NCI-H526 treated with DMSO at 0.1 percent for 48 hours (cell line): ENCODE measurements at places on chromosomes 5 and 9.
A peak's percentile ranks its signal among the peaks of the same experiment; 100 is the strongest.

DNA sequence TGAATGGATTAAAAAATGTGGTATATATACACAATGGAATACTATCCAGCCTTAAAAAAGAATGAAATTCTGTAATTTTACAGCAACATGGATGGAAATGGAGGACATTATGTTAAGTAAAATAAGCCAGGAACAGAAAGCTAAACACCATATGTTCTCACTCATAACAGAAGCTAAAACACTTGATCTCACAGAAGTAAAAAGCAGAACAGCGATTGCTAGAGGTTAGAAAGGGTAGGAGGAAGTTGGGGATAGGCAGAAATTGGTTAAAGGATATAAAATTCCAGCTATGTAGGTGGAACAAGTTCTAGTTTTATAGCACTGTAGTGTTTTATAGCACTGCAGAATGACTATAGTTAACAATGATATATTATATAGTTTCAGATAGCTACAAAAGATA lies 15.8 kb downstream of the MARCHF3 start:
- no peak for DNase-seq

DNA sequence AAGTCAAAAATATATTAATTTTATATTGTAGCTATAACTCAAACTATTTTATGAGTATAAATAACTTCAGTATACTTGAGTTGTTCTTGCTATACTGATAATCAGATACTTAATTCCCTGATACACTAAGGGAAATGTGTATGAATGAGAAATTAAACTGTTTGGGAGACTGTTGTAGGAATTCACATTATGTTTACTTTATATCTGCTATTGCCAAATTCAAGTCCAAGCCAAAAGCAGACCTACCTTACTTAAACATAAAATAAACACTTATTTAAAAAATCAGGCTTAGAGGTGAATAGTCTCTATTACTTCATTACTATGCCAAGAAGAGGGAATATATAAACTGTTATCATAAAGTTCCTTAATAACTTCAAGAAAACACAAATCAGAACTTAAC lies 13.2 kb downstream of the NR3C1 start:
- DNase-seq = no peak

GRCh38 chr9:127290561-127291065 lies 26.0 kb downstream of the GARNL3 start:
- DNase-seq = no peak

DNA sequence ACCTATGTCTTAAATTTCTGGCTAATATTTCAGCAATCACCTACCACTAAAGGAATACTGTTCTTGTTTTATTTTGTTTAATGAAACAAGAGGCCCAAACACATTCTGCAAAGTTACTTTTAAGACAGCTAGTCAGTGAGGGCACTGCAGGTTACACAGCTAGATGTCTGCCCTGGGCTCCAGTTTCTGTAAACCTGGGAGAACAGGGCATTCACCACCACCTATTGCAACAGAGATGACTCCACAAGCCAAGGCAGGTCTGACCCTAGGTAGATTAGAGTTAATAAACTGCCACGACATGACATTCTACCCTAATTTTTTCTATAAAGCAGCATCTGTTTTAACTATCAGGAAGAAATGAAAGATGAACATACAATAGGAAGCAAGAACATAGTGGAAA lies 90.8 kb downstream of the SLF1 start:
- DNase-seq = no peak

DNA sequence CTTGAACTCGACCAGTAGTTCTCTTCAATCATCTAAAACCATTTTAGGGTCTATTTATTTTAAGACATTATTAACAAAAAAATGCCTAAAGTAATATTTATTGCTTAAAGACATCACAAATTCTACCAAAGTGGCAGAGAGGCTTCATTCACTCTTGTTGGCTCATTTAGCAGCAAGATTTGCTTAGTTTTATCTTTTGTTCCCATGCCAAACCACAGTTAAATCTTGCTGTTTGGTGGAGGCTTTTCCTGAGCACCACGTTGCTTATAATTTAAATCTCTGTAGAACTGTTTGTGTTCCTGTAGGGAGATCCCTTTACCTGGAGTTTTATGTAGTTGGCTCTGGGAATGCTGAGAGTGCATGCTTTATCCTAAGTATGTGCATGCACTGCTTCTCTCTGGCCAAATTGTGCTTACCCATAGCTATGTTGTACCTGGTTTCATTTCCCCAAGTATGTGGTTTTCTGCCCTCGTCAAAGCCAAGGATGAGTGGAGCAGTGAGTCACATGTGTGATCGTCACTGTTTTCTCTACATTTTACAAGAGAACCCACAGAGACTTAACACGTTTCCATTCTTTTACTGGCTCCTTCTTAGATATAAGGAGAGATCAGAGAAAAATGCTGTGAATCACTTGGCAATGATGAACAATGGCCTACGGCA lies 42.1 kb upstream of the MAST4 start:
- DNase-seq = no peak

- no peak for DNase-seq
Measured at GRCh38 chr9:80784647-80785046, 904.7 kb downstream of the TLE1 start.

GRCh38 chr9:19102181-19102630 lies 498 bp downstream of the HAUS6 start:
- no peak for DNase-seq

- DNase-seq = no peak
Measured at GRCh38 chr5:66443462-66444130, 152.6 kb upstream of the MAST4 start.

- DNase-seq = no peak
Measured at GRCh38 chr5:173001229-173001841, 17.8 kb downstream of the ATP6V0E1 start.

DNA sequence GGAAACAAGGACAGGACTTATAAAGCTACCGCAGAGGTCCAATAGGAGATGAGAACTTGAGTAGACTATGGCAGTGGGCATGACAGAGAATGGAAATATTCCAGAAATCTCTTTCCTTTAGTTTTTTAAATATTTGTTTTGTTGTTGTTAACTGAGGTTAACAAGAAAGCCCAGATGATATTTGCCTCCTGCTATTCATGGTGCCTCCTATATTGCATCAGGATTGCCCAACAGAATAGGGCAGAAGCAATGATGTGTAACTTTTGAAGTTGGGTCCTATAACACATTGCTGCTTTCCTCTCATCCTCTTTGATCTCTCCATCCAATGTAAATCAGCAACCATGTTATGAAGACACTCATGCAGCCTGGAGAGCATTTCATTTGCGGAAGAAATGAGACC lies 42.8 kb downstream of the PDE4D start:
- DNase-seq = no peak

DNA sequence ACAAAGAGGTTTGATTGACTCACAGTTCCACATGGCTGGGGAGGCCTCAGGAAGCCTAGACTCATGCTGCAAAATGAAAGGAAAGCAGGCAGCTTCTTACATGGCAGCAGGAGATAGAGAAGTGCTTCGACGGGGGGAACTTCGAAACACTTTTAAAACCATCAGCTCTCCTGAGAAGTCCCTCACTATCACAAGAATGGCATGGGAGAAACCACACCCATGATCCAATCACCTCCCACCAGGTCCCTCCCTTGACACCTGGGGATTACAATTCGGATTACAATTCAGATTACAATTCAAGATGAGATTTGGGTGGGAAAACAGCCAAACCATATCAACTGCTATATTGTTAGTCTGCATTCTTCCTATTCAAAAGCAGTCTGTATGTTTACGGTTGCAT lies 322.3 kb upstream of the ISL1 start:
- no peak for DNase-seq

DNA sequence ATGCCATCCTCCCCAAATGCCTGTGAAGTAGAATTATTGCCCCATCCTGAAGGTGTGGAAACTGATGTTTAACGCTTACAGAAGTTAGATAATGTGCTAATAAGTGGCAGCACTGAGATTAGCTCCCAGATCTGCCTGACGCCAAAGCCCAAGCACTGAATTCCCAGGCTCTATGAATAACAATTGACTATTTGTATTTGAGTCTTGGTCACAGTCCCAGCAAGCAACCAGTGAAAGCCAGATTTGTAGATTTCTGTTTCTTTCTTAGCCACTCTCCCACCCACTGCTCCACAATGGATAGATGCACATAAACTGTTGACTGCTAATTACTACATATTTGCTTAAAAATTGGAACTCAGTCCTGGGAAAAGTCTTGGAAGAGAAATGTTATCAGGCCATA lies 34.4 kb downstream of the FAM240B start:
- DNase-seq = no peak

GRCh38 chr9:90821697-90822096 lies 20.1 kb downstream of the SYK start:
- no peak for DNase-seq

GRCh38 chr9:126756238-126756637 lies 48.6 kb upstream of the ZBTB43 start:
- no peak for DNase-seq

DNA sequence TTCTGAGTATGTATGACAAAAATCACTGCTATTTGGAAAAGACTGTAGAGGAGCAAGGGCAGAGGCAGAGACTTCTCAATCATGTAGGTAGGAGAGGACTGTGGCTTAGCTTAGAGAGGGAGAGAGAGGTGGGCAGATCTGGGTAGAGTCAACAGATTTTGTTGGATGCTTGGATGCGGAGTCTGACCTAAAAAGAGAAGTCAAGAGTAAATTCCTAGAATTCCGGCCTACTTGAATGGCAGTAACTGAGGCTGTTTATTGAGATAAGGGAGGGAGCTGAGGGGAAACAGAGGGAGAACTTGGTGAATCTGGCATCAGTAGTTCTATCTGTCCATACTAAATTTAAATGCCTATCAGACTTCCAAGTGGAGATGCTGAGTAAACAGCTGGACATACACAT lies 2.4 kb downstream of the TICAM2 start:
- no peak for DNase-seq

- no peak for DNase-seq
Measured at GRCh38 chr9:32258482-32258881, 126.0 kb upstream of the ACO1 start.

- peak; percentile 10 for DNase-seq
Measured at GRCh38 chr9:84775056-84775643, 105.6 kb downstream of the NTRK2 start.

- DNase-seq = no peak
Measured at GRCh38 chr9:22990349-22990748, 543.7 kb downstream of the DMRTA1 start.

DNA sequence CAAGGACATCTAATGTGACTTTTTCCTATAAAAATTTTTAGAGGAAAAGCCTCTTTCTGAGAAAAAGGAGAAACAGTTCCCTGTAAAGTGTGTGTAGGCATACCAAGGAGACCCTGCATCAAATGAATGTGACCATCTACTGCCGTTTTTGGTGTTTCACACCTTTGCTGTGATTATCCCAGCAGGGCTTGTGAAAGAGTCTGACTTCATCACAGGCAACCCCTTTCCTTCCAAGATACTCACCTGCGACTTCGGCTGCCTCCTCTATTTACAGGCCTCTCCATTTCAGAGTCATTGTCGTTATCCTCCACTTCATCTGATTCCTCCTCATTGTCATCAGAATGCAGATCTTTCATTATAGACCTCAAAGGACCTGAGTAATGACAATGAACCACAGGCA lies 259.1 kb downstream of the MLLT3 start:
- DNase-seq = no peak

DNA sequence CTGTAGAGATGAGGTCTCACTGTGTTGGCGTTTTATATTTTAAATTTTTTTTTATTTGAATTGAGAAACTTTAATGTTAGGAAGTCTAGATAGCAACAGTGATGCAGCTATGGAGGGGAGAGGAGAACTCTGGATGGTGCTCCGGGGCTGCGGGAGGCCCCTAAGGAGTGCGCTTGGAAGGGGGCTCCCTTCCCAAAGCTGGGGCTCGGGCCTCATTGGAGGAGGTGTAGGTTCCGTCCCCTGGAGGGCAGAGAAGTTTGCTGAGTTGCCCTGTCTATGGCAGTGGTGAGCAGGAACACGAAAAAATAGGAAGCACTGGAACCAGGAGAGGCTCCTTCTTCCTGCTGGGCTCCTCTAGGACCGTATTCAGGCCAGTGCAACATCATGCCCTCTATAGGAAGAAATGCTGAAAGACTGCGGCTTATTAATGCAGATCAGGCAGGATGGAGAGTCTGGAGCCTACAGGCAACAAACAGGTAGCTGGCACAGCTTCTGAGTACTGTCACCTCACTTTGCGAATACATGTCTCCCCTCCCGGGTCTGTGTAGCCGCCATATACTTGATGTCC lies 16.1 kb downstream of the AHRR start:
- DNase-seq = peak; percentile 21

- DNase-seq = no peak
Measured at GRCh38 chr5:76341651-76342334, 61.3 kb upstream of the IQGAP2 start.

DNA sequence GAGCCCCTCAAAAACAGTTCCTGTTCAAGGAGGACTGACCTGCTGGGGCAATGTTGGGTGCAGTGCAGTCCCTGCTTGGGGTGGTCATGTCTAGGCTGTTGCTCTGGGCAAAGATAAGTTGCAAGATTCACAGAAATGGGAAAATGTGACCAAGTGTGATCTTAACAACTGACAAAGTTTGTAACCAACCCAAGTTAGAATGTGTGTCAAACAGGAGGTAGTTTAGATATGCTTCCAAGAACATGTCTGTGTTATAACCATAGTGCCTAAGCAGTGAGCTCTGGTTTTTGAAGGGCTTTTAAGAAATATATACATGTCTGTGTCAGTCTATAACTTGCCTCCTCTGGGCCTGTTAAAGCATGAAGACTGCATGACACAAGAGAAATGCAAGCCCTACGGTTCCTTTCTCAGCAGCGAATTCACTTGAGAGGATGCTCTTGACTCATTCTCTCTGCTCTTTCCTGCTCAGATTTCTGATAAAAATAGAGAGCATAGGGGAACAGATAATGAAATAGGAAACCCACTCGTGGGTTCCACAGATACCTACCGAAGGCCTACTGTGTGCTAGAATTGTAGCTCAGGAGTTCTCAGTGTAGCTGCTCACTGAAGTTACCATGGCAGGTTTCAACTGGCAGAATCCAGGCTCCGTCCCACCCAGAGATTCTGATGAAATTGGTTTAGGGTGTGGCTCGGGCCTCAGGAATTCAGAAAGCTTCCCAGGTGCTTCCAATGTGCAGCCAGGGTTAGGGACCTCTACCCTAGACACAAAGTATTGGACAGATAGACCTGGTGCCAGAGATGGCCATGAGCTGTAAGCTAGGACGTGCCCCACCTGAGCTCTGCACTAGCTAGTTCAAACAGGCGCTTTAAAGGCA lies 52.4 kb downstream of the ARHGEF37 start:
- no peak for DNase-seq

- DNase-seq = peak; percentile 40
Measured at GRCh38 chr5:127040796-127041520, 10.6 kb upstream of the MARCHF3 start.

GRCh38 chr9:87685871-87686519 lies 39.9 kb upstream of the CTSL start:
- DNase-seq = no peak

GRCh38 chr5:52063186-52063585 lies 679.9 kb downstream of the ISL1 start:
- DNase-seq = no peak

DNA sequence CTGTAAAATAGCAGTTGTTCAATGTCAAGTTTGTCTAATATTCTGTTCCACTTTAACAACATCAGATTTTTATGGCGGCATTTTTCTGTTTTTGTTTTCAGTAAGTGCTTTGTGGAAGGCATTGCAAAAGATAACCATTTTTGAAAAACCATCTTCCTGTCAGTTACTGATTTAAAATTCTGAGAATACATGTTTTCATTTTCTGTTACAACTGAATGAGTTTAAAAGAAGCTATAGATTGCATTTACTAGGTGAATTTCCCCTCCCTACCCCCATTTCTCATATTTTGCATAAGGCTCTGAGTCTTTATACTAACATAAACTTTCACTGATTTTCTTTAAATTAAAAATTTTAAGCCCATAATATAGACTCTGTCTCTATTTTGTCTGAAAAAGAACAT lies 4.6 kb upstream of the ERAP2 start:
- DNase-seq = no peak

GRCh38 chr5:1174122-1174936 lies 27.1 kb upstream of the SLC6A19 start:
- DNase-seq = peak; percentile 24
